HT1080 (cell line): ENCODE measurements at places on chromosomes 2 and 18.

DNA sequence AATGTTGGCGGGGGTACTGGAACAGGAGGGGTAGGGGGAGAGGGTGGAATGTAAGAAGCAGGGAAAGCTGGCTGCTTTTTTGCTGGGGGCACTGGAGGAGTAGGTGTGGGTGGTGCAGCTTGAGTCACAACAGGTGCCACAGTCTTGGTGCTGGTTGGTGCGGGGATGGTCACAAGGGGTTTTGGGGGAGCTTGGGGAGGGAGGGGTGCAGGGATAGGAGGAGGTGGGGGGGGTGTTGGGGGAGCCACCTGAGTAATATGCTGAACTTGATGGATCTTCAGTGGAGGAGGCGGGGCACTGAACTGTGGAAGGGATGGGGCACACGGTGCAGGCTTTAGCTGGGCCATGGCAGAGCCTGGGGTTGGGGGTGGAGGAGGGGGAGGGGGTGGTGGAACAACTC, 94.4 kb downstream of the RAPH1 start:
- DNase-seq, result no peak

GRCh38 chr18:48913201-48913600, 37.6 kb downstream of the SMAD7 start:
- no peak for DNase-seq

GRCh38 chr18:3604498-3605408, 154.8 kb downstream of the TGIF1 start:
- DNase-seq, result peak; percentile 95

DNA sequence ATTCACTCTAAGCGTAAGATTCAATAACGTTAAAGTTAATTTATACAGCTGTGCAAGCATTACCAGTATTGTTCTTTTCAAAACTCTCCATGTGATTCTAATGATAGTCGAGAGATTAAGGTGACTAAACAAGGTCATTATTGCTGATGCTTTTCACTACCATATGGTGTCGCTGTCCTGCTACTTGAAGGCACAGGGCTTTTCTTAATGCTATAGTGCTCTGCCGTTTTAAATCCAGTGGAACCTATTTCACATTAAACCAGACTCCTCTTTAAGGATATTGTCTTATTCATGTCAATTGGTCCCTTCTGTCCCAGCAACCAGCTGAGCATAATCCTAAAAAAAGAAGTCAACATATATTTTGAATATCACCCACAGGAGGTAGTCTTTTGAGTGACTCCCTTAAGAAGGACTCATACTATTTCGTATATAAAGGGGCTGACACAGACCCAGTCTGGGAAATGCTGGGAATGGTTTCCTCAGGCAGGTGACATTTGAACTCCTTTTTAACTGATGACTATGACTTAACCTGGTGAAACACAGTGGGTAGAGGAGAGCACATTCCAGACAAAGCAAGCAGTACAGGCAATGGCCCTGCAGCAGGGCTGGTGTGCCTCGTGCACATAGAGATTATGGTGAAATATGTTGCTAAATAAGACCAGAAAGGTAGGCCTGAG, 53.9 kb upstream of the CYTIP start:
- DNase-seq, result peak; percentile 23

DNA sequence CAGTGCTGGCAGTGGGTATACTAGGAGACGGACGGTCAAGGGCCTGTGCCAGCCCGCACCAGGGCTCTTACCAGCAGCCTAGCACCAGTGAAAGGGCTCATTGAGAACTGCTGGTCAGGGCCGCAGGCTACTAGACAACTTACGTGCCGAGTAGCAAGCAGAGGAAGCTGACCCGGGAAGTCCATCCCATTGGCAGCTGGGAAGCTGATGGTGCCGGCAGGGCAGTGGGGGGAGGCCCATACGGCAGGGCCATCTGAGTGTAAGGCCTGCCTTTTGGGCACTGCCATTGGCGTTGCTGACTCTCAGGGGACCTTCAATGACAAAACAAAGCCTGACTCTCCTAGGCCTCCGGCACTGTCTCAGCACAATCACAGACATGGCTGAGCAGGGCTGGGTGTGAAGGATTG, 20.6 kb downstream of the EFR3B start:
- no peak for DNase-seq
